ENCODE measurements at places on chromosomes 5 and 9.

GRCh38 chr9:75881761-75882160 lies 8.7 kb upstream of the PCSK5 start:
- DNase-seq = no peak

DNA sequence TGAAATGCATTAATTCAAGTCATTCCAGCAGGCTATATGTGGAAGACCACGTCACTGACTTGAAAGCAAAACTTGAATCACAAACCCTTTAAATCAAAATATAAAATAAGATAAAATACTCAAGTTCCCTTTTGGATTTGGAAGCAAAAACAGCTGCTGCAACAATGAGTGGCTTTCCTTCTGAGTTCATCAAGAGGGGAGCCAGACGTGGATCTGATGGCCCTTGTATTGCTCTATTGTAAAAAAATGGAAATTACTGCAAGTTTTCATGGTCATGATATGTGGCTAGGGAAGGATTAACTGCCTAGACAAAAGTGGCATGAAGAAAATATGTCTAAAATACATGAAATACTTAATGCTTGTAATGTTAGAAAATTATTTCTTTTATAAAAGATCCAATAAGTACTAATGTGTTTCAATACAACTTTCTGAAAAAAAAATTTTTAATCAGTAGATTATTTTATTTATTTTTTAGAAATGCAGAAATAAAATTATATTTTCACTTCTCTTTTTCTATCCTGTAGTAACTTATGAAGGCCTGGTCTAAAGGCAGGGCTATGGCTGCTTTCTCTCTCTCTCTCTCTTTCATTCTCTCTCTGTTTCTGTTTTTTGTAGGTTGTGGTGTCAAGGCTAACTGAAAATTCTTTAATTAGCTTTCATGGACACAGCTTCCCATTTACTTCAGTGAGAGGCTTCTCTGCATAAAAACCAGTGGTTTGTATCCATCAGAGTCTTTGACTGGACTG lies 24.0 kb downstream of the LIX1 start:
- no peak for DNase-seq

- no peak for DNase-seq
Measured at GRCh38 chr5:74257645-74258313, 382.7 kb downstream of the ENC1 start.

DNA sequence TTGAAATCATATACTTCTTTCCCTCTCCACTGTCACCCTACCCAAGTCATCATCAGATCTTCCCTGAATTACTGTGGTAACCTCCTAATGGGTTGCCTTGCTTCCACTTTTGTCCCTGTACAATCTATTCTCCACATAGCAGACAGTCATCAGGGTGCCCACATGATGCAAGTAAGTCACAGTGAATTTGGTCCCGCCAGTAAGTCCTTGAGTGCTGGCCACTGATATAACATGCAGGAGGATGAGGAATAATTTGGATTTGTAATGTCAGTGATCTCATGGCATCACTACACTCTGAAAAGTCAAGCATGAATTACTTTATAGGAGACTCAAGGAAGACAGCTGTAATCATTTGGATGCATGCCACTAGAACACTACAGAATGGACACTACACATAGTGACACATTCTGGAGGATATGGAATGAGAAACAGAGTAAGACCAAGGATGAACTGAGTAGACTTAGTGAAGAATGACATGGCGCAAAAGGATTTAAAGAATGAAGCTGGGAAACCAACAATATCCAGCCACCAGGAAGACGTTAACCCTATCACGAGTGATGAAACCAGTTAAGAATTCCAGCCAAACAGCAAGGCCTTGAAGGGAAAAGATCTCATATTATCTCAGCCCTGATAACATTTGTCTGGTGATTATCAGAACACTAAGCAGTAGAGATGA lies 28.6 kb downstream of the MARCHF3 start:
- DNase-seq = no peak

DNA sequence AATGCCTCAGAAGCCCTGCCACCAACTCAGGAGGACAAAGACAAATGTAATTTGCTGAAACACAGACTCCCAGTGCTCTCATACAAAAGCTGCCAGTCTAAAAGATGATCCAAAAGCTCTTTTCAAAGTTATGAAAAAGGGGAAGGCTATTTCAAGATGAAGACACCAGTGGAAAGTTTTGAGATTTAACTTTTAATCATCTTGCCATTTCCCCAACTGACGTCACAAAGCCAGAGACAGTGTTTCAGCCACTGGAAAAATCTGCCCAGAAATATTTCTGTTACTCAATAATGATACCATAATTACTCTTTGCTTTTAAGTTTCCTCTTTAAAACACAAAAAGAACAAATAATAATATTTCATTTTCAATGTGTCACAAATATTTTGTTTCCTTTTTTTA lies 20.9 kb downstream of the ENG start:
- no peak for DNase-seq

DNA sequence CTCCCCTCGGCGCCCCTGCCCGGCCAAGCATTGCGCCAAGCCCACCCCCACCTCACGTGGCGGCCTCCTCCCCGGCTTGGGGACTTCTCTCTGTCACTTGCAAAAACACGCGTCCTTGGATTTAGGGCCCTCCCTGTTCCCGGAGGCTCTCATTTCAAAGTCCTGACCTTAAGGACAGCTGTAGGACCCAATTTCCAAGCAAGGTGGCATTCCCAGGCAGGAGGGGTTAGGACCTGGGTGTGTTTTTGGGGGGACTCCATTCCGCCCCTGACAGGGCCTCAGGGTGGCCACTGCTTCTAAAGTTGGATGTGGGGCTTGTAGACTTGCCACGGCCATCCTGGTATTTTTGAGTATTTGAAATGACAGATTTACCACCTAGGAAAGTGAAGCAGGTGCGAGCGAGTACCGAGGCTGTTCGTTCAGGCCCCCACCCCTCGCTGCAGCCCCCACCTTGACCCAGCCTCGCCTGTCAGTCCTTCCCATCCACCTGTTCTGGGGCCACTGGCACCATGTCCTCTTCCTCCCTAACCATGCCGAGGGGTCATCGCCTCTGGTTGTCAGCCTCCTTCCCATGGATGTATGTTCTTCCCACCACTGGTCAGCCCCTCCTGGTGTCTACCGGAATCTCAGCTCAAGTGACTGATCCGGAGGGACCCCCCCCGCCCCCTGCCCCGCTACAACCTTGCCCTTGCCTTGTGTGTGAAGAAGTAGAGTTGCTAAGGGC lies 52.4 kb downstream of the MRPL36 start:
- DNase-seq = no peak

GRCh38 chr5:150320044-150320613 lies 17.4 kb upstream of the ARSI start:
- no peak for DNase-seq

DNA sequence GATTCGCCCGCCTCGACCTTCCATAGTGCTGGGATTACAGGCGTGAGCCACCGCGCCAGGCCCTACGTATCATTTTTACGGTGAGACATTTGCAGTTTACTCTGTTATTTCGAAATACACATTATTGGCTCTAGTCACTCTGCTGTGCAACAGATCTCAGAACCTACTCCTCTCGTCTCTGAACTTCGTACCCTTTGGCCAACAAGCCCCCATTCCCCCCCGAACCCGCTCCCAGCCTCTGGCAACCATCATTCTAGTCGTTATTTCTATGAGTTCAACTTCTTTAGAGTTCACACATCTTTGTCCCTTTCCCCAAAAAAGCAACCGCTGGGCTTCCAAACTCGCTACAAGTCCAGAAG lies 735 bp downstream of the PTGR1 start:
- no peak for DNase-seq

GRCh38 chr5:180052211-180052818 lies 19.2 kb downstream of the RNF130 start:
- DNase-seq = no peak

DNA sequence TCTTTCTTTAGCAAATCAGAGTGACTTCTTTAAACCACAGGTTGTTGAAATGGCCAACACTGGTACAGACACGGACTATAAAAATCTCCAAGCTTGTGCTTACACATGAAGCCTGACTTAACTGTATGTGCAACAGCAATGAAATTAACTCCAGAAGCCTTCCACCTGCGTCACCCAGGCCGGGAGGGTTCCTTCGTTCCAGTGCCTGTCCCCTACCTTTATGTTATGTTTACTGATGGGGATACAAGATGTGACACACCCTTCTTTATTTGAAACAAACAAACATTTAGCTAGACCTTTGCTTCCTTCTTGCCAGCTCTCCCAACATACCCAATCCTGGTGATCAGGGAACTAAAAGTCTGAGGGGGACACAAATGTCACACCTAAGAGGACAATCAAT lies 66.0 kb downstream of the GOLPH3 start:
- no peak for DNase-seq

DNA sequence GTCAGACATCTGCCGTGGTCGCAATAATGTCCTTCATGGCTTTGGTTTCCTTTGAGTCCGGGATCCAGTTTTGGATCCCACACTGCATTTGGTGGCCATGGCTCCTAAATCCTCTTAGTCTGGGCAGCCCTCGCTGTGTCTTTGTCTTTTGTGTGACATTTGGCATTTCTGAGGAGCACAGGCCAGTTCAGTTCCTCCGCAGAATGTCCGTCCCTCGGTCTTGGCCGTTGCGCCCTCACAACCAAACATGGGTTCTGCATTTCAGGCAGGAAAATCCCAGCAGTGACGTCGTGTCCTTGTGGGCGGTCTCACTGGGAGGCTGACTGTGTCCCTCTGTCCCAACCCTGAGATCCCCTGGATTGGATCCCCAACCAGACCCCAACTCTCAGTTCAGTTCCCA lies 172.9 kb upstream of the PPP1R26 start:
- no peak for DNase-seq

- DNase-seq = no peak
Measured at GRCh38 chr9:76552751-76553455, 93.9 kb downstream of the GCNT1 start.
